Renal cortical epithelial cell (primary cell): ENCODE measurements at places on chromosomes 6 and 20. TPM values are rescaled to one million over a fixed set of nuclear protein-coding genes. Genes with fewer than 3 reads are reported as not detected.

Gene HLA-DOA
- 0.55 and 1.6 TPM in 2 replicates for total RNA-seq

- DNase-seq, result peak; percentile 47
Measured at GRCh38 chr20:63895952-63896263, 982 bp downstream of the DNAJC5 start.

Gene TMEM170B
- 1.1 and 1.6 TPM in 2 replicates for total RNA-seq

GRCh38 chr6:7148100-7148822 is 40.5 kb downstream of the RREB1 start:
- peak; percentile 89 for DNase-seq

Gene WASF1
- 8.0 and 22.8 TPM in 2 replicates for total RNA-seq
